H9 (cell line): ENCODE measurements at places on chromosomes 12 and 14. TPM values are rescaled to one million over a fixed set of nuclear protein-coding genes. Genes with fewer than 3 reads are reported as not detected.

The STRAP gene
- 210 and 218 TPM in 2 replicates for total RNA-seq

The FGF23 gene
- total RNA-seq: 0.13 and 0.24 TPM in 2 replicates

DNA sequence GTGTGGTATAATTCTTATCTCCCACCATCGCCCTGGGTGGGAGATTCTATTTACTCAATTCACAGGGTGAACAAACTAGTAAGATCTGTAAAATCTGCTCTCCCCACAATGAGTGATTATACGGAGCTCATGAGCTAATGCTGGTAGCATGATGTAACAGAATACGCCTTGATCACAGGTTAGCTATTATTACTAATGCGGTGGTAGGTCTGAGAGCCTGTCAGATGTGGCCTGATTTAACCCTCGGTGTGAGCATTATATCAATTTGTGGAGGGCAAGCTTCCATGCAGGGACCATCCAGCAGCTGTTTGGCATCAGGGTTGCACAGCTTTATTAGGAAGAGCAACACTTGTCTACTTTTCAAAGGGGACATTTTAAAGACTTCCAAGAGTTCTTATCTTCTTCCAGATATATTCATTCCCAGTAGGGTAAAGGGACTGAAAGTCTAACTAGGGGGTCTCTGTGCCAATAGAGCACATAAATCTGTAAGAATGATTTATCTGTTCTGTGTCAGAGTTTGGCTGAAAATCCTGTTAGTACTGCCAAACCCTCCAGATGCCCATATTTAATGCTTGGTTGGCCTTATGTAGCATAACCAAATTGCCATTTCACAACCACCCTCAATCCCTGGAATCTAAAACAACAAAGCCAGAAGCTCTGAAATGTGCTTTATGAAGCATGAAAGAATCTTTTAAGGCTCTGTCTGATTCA, 18.7 kb downstream of the TSHR start:
- H3K4me3 ChIP-seq: no peak overlapping the region
- no peaks in the 10 kb centered on the region for H3K4me1 ChIP-seq
- no peak overlapping the region for H3K27ac ChIP-seq
- DNase-seq: no peak

The KRT85 gene
- not detected in 2 replicates for total RNA-seq

The RASSF8 gene
- total RNA-seq: 38.8 and 40.6 TPM in 2 replicates

DNA sequence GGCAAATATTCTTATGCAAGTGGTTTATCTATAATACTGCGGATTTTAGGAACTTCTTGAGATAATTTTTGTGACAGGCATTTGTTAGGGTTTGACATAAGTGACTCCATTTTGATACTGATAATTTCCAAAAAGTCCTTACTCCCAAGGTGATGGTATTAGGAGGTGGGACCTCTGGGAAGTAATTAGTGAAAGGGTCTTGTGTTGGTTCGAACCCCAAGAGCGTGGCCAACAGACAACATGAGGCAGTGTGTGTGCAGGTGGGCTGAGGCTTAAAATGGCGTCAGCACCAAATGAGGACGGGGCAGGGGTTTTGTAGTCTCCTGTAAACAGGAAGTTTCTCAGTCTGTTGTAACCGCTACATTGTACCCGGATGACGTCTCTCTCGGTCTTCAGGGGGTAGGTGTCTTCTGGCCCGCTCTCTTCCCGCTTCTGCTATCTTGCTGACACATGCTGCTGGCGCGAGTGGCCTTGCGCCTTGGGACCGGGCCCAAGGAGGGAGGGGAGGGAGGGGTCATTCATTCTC, 1.7 kb upstream of the C12orf43 start:
- H3K36me3 ChIP-seq: no peaks in the 10 kb centered on the region; the same call in 2 of the 3 replicates
- H3K27ac ChIP-seq: no peak overlapping the region
- H3K27me3 ChIP-seq: no peaks in the 10 kb centered on the region
- no peak overlapping the region for H3K4me3 ChIP-seq
